ENCODE measurements at places on chromosomes 5 and 9.
A peak's percentile ranks its signal among the peaks of the same experiment; 100 is the strongest.

DNA sequence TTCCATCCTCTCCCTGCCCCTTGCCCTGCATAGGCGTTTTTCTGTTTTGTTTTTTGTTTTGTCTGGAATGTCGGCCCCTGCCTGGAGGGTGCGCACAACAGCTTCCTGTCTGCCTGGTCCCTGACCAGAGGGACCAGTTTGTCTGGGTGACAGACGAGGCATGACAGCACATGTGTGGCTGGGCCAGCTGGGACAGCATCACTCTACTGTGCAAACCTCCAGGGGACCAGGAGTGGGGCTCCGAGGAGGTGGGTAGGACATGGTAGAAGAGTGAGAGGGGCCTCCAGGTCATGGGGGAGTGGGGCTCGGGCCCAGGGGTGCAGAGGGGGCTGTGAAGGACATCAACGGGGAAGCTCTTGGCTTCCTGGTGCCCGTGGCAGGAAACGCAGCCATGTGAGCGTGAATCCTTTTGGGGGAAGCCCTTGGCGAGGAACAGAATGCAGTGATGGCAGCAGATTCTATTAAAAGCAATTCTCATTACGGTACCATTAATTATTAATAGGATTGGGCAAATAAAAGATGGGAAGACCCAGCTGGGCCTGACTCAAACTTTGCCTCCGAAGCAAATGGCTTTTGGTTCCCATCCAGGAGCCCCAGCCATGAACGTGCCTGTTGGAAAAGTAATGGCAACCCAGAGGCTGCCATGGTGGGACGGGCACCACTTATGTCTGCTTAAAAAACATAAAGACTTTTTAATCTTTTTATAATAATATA is 184.4 kb upstream of the IER5L start:
- H3K4me1 ChIP-seq = no peaks in the 10 kb centered on the region
- no peak overlapping the region for H3K4me3 ChIP-seq
- H3K27ac ChIP-seq = no peak overlapping the region
- H3K36me3 ChIP-seq = no peaks in the 10 kb centered on the region
- H3K27me3 ChIP-seq = no peaks in the 10 kb centered on the region

DNA sequence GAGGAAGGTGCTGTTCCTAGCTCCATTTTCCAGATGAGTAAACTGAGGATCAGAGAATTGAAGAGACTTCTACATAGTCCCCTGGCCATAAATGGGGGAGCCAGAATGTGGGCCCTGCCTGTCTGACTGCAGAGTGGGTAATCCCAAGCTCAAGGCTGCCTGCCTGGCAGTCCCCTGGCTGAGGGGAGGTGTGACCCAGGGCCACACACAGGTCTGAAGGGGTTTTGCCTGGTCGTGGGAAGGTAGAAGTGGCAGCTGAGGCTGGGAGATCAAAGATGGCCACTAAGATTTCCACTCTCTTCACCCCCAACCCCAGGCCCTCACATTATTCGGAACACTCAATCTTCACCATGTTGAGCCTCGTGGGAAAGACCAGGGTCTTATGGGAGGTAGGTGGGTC is 176.3 kb downstream of the MACROH2A1 start:
- no peak overlapping the region for H3K27ac ChIP-seq
- DNase-seq = no peak
- no peaks in the 10 kb centered on the region for H3K36me3 ChIP-seq

DNA sequence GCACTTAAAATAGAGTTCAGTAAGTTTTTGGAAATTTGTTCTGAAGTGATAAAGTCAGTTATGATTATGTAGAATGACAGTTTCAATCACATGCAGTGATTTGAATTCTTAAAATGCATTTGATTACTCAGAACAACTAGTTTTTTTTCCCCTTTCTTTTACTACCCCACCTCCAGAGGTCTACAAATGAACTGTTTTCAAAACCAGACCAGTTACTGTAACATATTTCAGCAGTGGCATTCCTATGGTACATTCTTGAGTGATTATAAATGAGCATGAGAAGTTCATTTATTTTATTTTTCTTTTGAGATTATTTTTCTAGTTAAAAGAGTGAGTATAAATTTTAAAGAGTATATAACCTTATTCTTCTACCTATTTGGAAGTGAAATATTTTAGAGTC is 71.6 kb downstream of the NNT start:
- no peak overlapping the region for H3K27ac ChIP-seq
- H3K36me3 ChIP-seq = peaks cover 32% of the 10 kb centered on the region
- peaks cover 10% of the 10 kb centered on the region for H3K4me1 ChIP-seq
- H3K27me3 ChIP-seq = no peaks in the 10 kb centered on the region

DNA sequence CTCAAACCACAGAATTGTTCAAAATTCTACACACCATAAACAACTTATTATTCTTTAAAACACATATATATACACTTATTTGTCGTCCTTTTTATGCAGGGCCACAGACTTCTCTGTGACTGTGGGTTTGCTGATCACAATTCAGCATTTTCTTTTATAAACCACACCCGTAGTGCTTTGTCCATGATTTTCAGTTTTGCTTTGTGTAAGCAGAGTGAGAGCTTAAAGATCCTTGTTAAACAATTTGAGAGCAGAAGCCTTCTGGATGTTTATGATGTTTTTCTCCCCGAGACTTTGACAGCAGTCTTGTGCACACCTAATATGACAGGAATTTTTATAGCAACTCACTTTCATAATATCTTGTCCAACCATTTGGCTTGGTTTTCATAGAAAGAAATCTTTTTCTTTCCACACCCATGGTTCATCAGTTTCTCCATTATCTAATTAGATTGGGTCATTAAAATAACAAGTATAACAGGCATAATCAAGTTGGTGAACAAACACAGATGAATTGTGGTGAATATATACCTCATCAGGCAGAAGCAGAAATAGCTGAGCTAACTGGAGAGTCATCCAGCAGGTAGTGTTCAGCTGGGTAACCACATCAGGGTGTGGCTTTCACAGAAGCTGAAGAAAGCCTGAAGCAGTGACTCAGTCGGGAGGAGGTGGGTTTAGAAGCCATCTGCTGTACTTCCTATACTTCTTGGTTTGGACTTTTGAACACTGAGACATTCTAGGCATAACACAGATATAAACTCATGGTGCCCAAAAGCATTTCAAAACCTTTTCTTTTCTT is 232.8 kb downstream of the DOCK8 start:
- H3K4me3 ChIP-seq = no peak overlapping the region
- no peaks in the 10 kb centered on the region for H3K27me3 ChIP-seq

GRCh38 chr9:136512651-136513071 is 29.8 kb upstream of the SEC16A start:
- no peaks in the 10 kb centered on the region for H3K4me1 ChIP-seq
- no peaks in the 10 kb centered on the region for H3K27me3 ChIP-seq
- H3K4me3 ChIP-seq = no peak overlapping the region

DNA sequence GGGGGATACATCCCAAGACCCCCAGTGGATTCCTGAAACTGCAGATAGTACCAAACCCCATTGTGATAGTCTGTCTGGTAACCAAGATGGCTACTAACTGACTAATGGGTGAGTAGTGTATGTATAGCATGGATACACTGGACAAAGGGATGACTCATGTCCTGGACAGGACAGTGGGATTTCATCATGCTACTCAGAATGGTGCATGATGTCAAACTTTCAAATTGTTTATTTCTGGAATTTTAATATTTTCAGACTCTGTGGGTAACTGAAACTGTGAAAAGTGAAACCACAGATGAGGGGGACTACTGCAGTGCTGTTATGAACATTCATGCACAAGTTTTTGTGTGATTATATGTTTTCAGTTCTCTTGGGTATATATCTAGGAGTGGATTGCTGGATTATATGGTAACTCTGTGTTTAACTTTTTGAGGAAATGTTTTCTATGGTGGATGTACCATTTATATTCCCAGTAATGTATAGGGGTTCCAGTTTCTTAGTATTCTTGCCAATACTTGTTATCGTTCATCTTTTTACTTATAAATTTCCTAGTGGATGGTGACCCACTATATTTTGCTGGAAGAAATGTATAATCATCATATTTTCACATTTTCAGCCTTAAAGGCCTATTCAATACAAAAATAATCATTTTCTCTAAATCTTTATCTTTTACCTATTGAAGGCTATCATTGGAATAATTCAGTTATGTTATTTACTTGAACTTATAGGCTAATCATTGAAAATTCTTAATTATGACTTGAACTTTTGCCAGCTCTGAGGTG is 140.9 kb downstream of the NR3C1 start:
- H3K4me1 ChIP-seq = peaks cover 12% of the 10 kb centered on the region
- H3K36me3 ChIP-seq = peaks cover 3% of the 10 kb centered on the region
- no peak for DNase-seq
- H3K27me3 ChIP-seq = no peaks in the 10 kb centered on the region
- no peak overlapping the region for H3K4me3 ChIP-seq
- H3K27ac ChIP-seq = no peak overlapping the region

DNA sequence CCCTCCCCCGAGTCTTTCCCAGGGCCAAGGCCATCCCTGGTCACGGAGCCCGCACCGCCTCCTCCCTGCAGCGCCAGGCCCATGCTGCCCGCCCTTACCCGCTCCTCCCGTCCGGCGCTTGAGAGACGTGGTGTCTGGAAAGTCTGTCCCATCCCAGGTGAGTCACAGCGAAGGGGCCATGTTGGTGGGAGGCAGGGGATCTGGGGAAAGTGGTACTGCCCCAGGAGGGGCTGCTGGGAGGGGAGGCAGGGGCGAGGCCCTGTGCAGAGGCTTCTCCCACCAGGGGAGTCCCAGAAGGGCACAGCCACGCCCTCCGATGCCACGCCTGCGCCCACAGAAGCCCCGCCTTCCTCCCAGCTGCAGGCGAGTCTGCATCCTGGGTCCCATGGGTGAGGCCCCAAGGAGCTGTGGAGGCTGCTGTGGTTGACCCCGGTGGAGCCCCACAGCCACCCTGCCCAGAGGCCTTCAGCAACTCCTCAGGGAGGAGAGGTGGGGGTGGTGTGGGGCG is 107.0 kb upstream of the PPP1R26 start:
- no peaks in the 10 kb centered on the region for H3K36me3 ChIP-seq
- no peak overlapping the region for H3K27ac ChIP-seq
- DNase-seq = no peak
- no peak overlapping the region for H3K4me3 ChIP-seq
- H3K27me3 ChIP-seq = no peaks in the 10 kb centered on the region

DNA sequence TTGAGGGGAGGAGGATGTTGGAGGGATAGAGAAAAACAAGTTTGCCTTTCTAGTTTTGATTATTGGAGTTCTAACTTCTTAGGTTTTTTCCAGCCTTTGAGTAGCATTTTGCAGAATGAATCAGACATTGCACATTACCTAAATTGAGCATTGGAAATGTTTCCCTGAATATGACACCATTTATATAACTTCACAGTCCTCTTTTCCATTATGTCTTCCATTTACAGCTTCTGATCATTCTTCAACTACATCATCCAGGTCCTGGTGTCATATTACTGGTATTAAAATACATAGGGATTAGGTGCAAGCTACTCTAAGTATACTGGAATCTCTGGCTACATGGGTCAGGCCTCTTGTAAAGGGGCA is 286.1 kb downstream of the ARHGAP26 start:
- H3K4me3 ChIP-seq = no peak overlapping the region
- H3K4me1 ChIP-seq = peaks cover 64% of the 10 kb centered on the region
- peaks cover 35% of the 10 kb centered on the region for H3K36me3 ChIP-seq
- no peaks in the 10 kb centered on the region for H3K27me3 ChIP-seq

GRCh38 chr9:89165341-89165740 is 13.3 kb downstream of the SHC3 start:
- H3K36me3 ChIP-seq = no peaks in the 10 kb centered on the region
- no peak for DNase-seq
- peaks cover 18% of the 10 kb centered on the region for H3K27me3 ChIP-seq

- no peaks in the 10 kb centered on the region for H3K27me3 ChIP-seq
- no peak overlapping the region for H3K27ac ChIP-seq
- no peaks in the 10 kb centered on the region for H3K4me1 ChIP-seq
- H3K4me3 ChIP-seq = no peak overlapping the region
Measured at GRCh38 chr9:129283291-129283691, 105.2 kb upstream of the IER5L start.

DNA sequence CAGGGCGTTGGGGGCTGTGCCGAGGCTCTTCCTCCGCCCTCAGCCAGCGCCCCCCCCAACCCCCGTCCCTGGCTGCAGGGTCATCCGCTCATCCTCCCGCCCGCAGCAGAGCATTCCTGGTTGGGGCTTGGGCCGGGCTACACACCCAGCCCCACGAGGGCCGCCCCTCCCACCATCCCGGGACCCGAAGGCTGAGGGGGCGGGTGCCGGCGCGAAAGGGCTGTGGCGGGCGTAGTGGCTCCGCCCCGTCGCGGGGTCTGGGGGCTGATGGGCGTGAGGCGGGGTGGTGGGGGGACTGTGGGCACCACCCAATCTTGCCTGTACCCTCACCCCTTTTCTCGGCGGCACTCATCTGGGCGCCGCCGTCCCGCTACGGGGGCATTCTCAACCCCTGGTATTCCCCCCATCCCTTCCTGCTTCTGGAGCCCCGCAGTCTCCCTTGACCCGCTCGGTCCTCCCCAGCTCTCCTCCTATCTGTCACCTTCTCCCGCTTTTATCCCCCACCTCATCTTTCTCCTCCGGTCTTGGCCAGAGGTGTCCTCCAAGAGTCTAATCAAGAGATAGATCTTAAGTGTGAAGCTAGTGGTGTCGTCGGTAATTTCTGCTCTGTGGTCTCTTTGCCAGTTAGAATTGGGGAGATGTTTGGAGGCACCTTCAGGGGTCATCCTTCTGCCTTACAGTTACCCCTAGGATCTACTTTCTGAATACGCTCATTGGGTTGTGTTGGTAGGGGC is 1.6 kb downstream of the FER start:
- peak; percentile 5 for DNase-seq
- peak overlapping the region; percentile 85 for H3K4me3 ChIP-seq
- peaks cover 27% of the 10 kb centered on the region for H3K4me1 ChIP-seq

GRCh38 chr5:110653231-110653970 is 73.1 kb downstream of the TMEM232 start:
- no peaks in the 10 kb centered on the region for H3K4me1 ChIP-seq
- H3K27me3 ChIP-seq = peaks cover 5% of the 10 kb centered on the region
- no peak overlapping the region for H3K4me3 ChIP-seq
- no peak overlapping the region for H3K27ac ChIP-seq
- no peak for DNase-seq

- H3K27ac ChIP-seq = peak overlapping the region; percentile 98
- H3K4me3 ChIP-seq = peak overlapping the region; percentile 98
- peak; percentile 81 for DNase-seq
- H3K36me3 ChIP-seq = peaks cover 33% of the 10 kb centered on the region
Measured at GRCh38 chr5:100901821-100902341, 1.2 kb downstream of the ST8SIA4 start.

DNA sequence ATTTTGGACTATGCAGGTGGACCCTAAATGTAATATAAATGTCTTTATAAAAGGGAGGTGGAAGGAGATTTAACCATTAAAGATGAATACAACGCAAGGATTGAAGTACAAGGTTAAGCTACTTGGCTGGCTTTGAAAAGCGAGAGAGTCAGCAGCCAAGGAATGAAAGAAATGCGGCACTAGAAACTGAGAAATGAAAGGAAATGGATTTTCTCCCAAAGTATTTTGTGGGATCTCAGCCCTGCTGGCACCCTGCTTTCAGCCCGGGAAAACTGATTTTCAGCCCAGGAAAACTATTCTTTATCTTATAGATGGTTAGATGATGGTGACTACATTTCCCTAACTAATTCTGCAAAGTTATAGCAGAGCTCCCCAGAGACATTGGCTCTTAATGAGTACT is 1349.6 kb upstream of the C9orf72 start:
- H3K27me3 ChIP-seq = no peaks in the 10 kb centered on the region
- no peaks in the 10 kb centered on the region for H3K4me1 ChIP-seq
- no peak overlapping the region for H3K27ac ChIP-seq

- H3K4me1 ChIP-seq = peaks cover 2% of the 10 kb centered on the region
- H3K4me3 ChIP-seq = no peak overlapping the region
- H3K36me3 ChIP-seq = no peaks in the 10 kb centered on the region
- peaks cover 54% of the 10 kb centered on the region for H3K27me3 ChIP-seq
- no peak overlapping the region for H3K27ac ChIP-seq
- DNase-seq = no peak
Measured at GRCh38 chr5:949815-950560, 57.3 kb downstream of the TRIP13 start.
